Skin of body (tissue), 3 donors: ENCODE measurements at places on chromosomes 2 and 18.

- DNase-seq: no peak
These were observed 138.4 kb downstream of the LAMA3 start for GRCh38 chr18:23827681-23828080.

GRCh38 chr18:47264308-47264700 lies 12.8 kb upstream of the SKOR2 start:
- no peak for DNase-seq

GRCh38 chr18:79373736-79374135 lies 22.0 kb upstream of the NFATC1 start:
- no peak for DNase-seq

DNA sequence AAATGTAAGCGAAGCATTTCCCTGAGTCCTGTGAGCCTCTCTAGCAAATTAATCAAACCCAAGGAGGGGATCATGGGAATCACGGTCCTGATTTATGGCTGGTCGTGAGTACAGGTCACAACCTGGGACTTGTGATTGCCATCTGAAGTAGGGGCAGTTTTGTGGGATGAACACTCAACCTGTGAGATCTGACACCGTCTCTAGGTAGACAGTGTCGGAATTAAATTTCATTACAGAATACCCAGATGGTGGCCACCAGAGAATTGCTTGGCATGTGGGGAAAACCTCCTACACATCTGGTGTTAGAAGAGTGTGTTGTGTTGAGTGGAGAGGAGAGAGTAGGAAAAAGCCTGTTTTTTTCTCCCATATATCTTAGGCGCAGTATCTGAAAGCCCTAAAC lies 12.5 kb downstream of the CAPN14 start:
- no peak for DNase-seq

DNA sequence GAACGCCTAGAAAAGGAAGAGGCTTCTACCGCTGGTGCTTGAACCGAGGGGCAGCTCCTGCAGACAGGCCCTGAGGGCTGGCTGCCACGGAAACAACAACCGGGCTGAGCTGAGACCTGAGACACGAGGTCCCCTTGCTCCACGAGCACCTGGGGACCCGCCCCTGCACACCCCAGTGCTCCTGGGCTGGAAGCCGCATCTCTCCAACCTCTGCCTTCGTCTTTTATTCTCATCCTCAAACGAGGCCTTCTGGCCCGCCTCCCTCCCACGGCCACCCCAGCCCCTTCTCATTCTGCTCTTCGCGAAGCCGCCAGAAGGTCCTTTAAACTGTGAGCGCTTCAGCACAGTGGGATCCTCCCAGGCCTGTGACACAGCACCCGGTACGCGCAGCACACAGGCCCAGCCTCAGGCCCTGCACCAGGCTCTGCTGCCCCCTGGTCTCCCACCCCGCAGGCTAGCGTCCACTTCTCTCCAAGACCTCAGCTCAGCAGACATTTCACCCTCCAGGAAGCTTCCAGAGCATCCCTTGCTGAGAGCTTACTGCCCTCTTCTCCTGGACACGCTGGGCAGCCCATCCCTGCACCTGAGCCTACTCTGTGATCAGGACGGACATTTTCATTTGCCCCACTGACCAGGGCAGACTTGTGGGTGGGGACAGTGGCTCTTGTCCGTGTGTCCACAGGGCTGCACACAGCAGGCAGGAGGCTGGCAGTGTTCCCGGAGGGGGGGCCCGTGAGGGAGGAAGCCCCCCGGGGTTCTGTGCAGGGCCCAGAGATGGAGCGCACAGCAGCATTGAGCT lies 149.7 kb downstream of the PXDN start:
- no peak for DNase-seq

GRCh38 chr2:110840508-110840907 lies 108.1 kb downstream of the ACOXL start:
- no peak for DNase-seq

DNA sequence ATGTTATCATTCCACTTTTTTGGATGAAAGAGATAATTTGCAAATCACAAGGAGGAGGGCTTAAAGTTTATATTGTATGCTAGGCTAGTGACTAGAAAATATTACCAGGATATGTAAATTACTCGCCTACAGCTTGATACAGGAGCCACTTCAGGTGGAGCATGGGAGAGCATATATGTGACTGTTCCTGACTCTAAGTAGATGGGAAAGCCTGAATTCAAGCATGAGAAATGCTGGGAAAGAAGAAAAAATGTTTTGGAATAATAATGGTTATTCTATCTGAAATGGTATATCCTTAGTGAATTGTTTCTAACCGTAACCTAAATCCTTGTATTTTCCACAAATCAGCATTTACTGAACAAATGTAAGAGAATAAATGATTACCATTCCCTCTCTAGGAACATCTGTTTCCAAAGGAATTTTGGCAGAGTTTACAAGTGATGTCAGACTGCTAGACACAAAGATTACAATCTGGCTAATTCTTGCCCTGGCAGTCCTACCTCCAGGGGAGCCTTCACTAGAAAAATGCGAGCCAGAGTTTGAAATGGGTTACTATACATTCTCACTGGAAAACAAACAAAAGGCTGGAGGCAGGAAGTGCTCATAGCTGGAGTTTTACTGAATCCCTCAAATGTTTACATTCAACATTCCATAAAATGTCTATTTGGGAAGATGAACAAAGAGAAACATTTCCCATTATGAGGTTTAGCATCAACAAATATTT lies 129.4 kb upstream of the MAPRE2 start:
- peak; percentile 93 for DNase-seq

GRCh38 chr2:154187948-154188347 lies 316.2 kb downstream of the GALNT13 start:
- DNase-seq: no peak

DNA sequence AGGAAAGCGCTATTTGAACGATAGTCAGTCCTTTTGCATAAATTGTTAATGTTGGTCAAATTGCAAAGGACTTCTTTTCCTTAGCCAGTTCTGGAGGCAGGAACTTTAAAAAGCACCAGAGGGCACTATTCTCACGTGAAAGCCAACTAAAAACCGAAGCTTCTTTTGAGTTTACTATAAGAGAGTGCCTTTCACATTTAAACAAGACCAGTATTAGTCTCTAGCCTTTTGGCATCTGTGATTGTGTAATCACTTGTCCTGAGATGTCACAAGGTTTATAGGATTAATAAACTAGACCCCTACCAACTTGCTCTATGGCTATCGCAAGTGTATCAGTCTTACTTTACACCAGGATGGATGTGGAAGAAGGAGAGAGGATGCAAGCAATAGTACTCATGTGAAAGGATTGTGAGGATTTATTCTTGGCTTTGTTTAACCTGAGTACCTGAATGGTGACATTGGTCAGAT lies 14.4 kb upstream of the STAT4 start:
- peak; percentile 72 for DNase-seq

GRCh38 chr2:9811679-9812511 lies 31.4 kb upstream of the TAF1B start:
- no peak for DNase-seq

DNA sequence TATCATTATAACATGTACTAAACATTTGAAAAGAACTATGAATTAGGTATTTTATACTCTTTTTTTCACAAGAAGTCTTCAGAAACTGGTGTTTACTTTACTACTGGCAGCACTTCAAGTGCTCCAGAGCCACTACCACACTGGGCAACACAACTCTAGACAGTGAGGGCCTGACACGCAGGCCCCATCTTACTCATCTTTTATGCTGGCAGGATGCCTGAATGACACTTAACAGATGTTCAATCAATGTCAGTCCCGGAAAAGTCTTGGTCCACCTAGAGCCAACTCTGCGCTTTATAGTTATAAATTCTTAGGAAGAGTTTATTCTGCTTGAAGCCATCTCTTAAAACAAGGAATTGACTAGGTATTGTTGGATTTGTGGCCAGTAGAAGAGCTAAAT lies 8.7 kb upstream of the WIPF1 start:
- peak; percentile 21 for DNase-seq

GRCh38 chr2:29309090-29310029 lies 194.1 kb downstream of the CLIP4 start:
- no peak for DNase-seq

- DNase-seq: peak; percentile 59
These were observed 291.0 kb upstream of the ACVR2A start for GRCh38 chr2:147553775-147554271.

DNA sequence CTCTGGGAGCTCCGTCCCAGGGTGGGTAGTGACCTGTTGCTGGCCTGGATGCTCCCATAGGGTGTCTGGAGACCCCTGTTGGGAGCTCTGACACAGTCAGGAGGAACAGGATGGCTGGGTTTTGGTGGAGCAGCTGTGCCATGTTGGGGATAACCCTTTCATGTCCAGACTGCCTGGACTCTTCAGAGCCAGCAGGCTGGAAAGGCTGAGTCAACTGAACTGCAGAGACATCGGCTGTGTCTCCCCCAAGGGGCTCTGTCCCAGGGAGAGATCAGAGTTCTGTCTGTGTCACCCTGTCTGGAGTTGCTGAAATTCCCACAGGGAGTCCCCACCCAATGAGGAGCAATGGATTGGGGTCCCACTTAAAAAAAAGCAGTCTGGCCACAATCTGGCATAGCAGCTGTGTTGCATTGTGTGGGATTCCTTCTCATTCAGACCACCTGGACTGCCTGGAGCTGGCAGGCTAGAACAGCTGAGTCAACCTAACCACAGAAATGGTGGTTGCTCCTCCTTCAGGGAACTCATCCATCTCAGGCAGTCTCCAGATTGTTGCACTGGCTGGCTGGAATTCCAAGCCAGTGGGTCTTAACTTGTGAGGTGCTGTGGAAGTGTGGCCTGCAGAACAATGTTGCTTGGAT lies 37.2 kb downstream of the AGPS start:
- DNase-seq: no peak

GRCh38 chr2:85822766-85823165 lies 66.0 kb downstream of the ST3GAL5 start:
- no peak for DNase-seq

- DNase-seq: no peak
These were observed 36.0 kb downstream of the ARHGEF4 start for GRCh38 chr2:130872741-130873125.

- no peak for DNase-seq
These were observed 198.9 kb downstream of the AGAP1 start for GRCh38 chr2:235692671-235693171.
